ENCODE measurements at places on chromosomes 3 and 15. TPM values are rescaled to one million over a fixed set of nuclear protein-coding genes. Genes with fewer than 3 reads are reported as not detected.

Gene POMGNT2
- 33.2 TPM for total RNA-seq

DNA sequence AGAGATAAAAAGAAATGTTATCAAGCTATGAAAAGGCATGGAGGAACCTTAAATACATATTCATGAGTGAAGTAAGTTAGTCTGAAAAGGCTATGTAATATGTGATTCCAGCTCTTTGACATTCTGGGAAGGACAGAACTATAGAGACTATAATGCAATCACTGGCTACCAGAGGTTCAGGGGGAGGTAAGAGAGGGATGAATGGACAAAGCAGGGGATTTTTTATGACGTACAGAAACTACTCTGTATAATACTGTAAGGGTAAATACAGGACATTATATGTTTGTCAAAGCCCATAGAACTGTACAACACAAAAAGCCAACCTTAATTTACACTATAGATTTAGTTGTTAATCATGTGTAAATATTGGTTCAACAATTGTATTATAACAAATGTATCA, 46.1 kb downstream of the MCTP2 start:
- H3K4me3 ChIP-seq: no peak overlapping the region
- H3K36me3 ChIP-seq: no peaks in the 10 kb centered on the region
- no peaks in the 10 kb centered on the region for H3K27me3 ChIP-seq
- no peaks in the 10 kb centered on the region for H3K4me1 ChIP-seq
- no peak for DNase-seq
- no peak overlapping the region for H3K27ac ChIP-seq

DNA sequence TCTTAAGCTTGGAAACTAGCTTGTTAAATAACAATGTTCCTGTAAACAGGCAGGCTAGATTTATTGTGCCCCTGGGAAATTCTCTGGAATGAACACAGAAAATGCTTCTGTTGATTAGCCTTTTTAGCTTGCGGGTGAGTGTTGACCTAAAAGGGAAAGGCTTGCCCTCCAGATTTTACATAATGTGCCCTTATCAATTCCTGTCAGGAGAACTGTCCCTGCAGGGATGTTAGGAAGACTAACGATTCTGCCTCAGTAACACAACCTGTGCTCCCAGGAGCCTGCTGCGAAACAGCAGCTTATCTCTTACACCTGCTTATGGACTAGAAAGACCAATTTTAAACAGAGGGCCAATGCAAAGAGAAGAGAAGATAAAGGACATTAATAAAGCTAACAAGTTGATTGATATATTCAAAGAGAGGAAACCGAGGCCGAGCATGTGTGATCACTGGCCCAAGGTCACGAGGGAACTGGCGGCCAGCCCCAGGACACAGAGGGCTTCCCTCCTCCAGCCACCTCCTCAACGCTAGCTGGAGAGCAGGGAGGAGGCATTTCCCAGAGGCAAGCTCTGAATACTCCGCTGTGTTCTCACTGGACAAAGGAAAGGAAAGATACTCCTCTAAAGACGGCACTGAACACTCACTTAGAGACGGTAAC, 48.4 kb upstream of the TJP1 start:
- H3K4me1 ChIP-seq: peaks cover 51% of the 10 kb centered on the region
- H3K36me3 ChIP-seq: no peaks in the 10 kb centered on the region
- no peaks in the 10 kb centered on the region for H3K27me3 ChIP-seq
- H3K27ac ChIP-seq: peak overlapping the region; percentile 73
- peak; percentile 82 for DNase-seq

DNA sequence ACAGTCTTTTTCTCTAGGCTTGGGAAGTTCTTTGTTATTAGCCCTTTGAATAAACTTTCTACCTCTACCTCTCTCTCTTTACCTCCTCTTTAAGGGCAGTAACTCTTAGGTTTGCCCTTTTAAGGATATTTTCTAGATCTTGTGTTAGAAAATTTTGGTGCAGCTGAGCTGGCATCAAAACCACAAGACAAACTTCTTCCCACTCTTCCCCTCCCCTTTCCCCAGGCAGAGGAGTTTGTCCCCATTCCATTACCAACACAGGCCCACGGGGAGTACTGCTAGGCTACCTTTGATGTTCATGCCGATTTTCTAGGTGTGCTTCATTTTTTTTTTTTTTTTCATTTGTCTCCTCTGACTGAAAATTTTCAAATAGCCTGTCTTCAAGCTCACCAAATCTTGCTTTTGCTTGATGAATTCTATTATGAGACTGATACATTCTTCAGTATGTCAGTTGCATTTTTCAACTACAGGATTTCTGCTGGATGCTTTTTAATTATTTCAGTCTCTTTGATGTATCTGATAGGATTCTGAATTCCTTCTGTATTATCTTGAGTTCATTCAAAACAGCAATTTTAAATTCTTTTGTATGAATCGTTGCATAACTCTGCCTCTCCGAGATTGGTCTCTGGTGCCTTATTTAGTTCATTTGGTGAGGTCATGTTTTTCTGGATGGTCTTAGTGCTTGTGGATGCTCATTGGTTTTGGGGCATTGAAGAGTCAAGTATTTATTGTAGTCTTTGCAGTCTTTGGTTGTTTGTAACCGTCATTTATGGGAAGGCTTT, 112.0 kb downstream of the UBE2E2 start:
- no peaks in the 10 kb centered on the region for H3K4me1 ChIP-seq
- DNase-seq: no peak
- no peaks in the 10 kb centered on the region for H3K36me3 ChIP-seq
- no peak overlapping the region for H3K27ac ChIP-seq

GRCh38 chr3:112689385-112689784, 48.4 kb upstream of the CCDC80 start:
- H3K27me3 ChIP-seq: no peaks in the 10 kb centered on the region
- DNase-seq: no peak
- no peak overlapping the region for H3K4me3 ChIP-seq
- no peak overlapping the region for H3K27ac ChIP-seq
- H3K4me1 ChIP-seq: no peaks in the 10 kb centered on the region

DNA sequence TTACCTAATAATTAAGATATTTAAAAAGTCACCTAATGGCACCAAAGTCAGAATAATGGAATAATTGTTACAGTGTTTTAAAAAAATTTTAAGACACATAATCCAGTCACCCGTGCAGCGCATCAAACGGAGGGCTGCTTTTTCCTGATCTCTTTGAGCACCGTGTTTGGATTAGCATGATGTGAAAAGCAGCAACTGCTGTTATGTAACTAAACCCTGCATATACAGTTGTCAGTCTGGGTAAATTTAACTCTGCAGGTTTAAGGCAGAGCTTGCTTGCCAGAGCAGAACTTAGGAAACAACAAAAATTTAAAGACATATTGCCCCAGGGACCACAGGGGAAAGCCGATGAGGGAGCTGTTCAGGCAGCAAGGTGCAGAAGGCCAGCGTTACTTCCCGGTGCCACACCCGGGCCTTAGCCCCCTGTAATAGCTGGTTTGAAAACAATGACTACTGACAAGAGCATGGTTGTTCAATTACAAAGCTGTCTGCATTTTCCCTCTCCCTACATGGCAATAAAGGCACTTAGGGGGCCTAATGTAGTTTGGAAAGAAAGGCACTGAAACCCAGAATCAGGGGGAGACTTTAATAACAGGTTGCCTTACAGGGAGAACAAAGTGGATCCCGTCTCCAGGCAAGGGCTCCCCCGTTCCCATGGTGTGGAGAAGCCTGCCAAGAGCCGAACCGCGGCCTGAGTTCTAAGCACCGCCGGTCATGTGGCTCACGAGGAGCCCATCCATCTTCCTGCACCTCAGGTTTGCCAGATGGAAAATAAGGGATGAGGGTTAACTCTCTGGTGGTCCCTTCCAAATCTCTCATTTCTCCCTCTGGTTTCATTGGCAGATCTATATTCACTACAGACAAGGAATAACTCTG, 32.2 kb downstream of the RORA start:
- no peaks in the 10 kb centered on the region for H3K36me3 ChIP-seq
- H3K27ac ChIP-seq: no peak overlapping the region
- no peak overlapping the region for H3K4me3 ChIP-seq
- no peaks in the 10 kb centered on the region for H3K27me3 ChIP-seq

Gene EPM2AIP1
- 23.5 TPM for total RNA-seq

DNA sequence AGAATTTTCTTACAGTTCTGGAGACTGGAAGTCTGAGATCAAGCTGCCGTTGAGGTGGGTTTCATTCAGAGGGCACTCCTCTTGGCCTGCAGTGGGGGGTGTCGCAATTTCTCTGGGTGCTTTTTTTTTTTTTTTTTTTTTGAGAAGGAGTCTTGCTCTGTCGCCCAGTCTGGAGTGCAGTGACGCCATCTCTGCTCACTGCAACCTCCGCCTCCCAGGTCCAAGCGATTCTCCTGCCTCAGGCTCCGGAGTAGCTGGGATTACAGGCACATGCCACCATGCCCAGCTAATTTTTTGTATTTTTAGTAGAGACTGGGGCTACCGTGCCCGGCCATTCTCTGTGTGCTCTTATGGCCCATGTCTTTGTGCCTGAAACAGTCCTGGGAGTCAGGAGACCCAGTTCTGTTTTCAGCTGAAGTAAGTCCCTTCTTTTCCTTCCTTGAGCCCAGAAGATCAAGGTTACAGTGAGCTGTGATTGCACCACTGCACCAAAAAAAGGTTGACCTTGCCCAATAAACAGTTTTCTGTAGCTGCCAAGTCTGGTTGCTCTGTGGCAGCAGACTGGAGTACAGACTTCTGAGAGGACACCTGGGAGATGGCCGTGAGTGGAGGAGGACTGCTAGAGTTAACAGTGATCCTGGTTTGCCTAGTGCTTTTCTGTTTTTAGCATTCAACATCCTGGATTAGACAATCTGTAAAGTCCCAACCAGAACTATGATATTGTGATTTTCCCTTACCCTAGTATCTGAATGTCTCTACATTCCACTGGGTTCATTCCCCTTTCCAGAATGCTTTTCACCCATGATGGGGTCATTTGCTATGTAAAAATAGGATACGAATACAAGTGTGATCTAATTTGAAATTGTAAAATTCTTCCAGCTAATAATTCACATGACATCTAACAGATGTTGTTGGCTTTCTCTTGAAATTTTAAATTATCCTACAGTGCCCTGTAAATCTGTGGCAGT, 76.6 kb upstream of the RNF7 start:
- H3K4me1 ChIP-seq: peaks cover 11% of the 10 kb centered on the region
- no peak for DNase-seq
- H3K27me3 ChIP-seq: no peaks in the 10 kb centered on the region
- no peak overlapping the region for H3K4me3 ChIP-seq
- H3K27ac ChIP-seq: no peak overlapping the region

Gene REC114
- total RNA-seq: 28.7 TPM

Gene THRB
- total RNA-seq: 1.3 TPM

- no peak overlapping the region for H3K4me3 ChIP-seq
- H3K36me3 ChIP-seq: no peaks in the 10 kb centered on the region
- H3K27me3 ChIP-seq: no peaks in the 10 kb centered on the region
Measured at GRCh38 chr3:98954791-98955604, 53.5 kb upstream of the DCBLD2 start.

Gene XRN1
- total RNA-seq: 39.8 TPM

Gene CCNB2
- 54.2 TPM for total RNA-seq

GRCh38 chr3:184630861-184631471, 69.4 kb downstream of the EPHB3 start:
- no peak overlapping the region for H3K27ac ChIP-seq
- no peak for DNase-seq
- no peak overlapping the region for H3K4me3 ChIP-seq
- no peaks in the 10 kb centered on the region for H3K36me3 ChIP-seq
- peaks cover 6% of the 10 kb centered on the region for H3K4me1 ChIP-seq

Gene ATP13A5
- 0.25 TPM for total RNA-seq

GRCh38 chr3:20458994-20459716, 273.1 kb upstream of the SGO1 start:
- no peaks in the 10 kb centered on the region for H3K36me3 ChIP-seq
- H3K27me3 ChIP-seq: no peaks in the 10 kb centered on the region
- no peak for DNase-seq
- H3K4me3 ChIP-seq: no peak overlapping the region
- no peak overlapping the region for H3K27ac ChIP-seq

DNA sequence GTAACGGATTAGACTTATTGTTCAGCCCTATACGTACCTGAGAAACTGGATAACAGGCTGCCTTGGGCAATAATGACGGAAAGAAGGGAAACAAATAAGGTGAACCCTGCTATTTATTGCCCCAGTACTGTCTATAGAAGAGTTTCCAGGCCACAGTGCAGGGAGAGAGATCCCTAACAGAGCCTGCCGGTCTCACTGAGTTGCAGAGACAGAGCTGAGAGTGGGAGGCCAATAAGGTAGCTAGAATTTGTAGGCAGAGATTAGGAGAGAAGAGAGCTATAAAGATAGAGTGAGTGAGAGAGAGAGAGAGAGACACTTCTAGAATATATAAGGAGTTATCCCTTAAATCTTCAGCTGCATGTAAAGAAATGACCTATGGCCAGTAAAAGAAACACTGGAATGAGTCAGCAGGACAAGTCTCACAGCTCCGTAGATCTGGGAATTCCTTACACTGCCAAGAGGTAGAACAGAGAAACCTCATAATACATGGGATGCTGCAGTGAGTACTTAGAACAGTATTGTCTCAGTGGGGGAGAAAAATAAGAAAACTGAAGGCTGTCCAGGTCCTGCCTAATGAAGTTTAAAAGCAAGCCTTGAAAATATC, 51.8 kb downstream of the ST3GAL6 start:
- no peak overlapping the region for H3K4me3 ChIP-seq
- DNase-seq: no peak
- H3K27ac ChIP-seq: no peak overlapping the region
- no peaks in the 10 kb centered on the region for H3K4me1 ChIP-seq
- H3K36me3 ChIP-seq: no peaks in the 10 kb centered on the region

DNA sequence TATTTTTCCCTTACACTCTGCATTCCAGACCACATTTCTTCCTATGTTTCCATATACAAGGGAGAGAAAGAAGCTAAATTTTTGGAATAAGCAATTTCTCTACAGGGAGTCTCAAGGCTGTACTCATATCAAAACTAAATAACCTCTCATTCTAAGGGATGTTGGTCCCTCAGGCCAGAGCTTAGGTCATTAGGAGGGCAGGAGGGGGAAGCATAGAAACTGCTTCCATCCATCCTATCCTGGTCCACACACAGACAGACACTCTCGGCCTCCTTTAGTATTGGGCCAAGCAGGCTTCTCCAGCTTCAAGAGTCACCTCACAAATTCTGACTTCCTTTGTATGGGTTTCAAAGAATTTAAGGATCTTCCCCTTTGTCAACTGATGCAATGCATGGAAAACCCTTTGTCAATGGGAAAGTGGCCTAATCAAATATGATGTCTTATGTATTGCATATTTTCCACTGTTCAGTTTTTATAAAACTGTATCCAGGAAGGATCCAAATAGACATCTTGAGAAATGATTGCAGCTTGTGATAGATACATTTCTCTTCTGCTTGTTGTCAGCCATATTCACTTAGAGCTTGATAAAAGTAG, 140.7 kb upstream of the RARB start:
- H3K27ac ChIP-seq: no peak overlapping the region
- H3K4me3 ChIP-seq: no peak overlapping the region

Gene ADAMTSL3
- 9.4 TPM for total RNA-seq

All from testis (tissue), 5 donors.